ENCODE measurements at places on chromosomes 2 and 18.

- no peak overlapping the region for H3K27ac ChIP-seq
- no peaks in the 10 kb centered on the region for H3K4me1 ChIP-seq
- H3K27me3 ChIP-seq: no peaks in the 10 kb centered on the region
- H3K36me3 ChIP-seq: no peaks in the 10 kb centered on the region
- DNase-seq: no peak
Observed at GRCh38 chr18:12520442-12520992, 112.8 kb downstream of the PRELID3A start.

- H3K36me3 ChIP-seq: no peaks in the 10 kb centered on the region
- peaks cover 28% of the 10 kb centered on the region for H3K4me1 ChIP-seq
- no peak overlapping the region for H3K27ac ChIP-seq
- no peak for DNase-seq
- H3K4me3 ChIP-seq: no peak overlapping the region
Observed at GRCh38 chr2:112314856-112315255, 39.5 kb downstream of the ZC3H6 start.

DNA sequence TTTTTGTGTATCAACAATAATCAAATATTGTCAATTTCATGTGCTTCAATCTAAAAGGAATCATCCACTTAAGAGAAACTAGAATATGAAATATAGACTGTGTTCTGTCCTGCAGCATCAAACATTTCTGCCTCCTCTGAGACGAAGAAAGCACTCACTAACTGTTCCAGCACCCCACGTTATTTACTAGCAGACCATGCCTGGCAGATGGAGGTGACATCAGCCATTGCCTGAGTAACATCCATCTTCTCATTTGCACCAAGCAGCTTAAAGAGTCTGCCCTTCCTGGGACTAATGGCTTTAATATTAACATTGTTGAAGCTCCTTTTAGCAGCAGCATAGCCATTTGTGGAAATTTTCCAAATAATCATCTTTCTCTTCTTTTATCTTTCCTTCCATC lies 25.7 kb downstream of the SGPP2 start:
- no peak overlapping the region for H3K4me3 ChIP-seq
- DNase-seq: no peak
- no peaks in the 10 kb centered on the region for H3K36me3 ChIP-seq
- H3K27ac ChIP-seq: no peak overlapping the region

DNA sequence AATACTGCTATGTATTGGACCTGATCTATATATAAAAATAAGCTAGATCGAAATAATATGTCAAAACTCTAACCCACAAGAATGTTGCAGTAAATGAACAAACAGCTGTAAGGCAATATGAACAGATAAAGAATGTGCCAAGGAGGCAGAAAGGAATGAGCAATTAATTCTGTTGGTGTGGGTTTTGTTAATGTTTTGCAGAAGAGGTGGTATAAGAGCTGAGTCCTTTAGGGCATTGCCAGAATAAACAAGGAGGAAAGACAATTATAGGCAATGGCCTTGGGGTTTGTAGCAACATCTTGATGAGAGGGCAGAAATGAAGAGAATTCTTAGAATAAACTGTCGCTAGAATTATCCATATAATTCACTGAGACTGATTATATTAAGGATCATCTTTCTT lies 240.9 kb upstream of the GULP1 start:
- DNase-seq: no peak
- peaks cover 5% of the 10 kb centered on the region for H3K4me1 ChIP-seq
- H3K27me3 ChIP-seq: no peaks in the 10 kb centered on the region

- peaks cover 25% of the 10 kb centered on the region for H3K4me1 ChIP-seq
- H3K27ac ChIP-seq: peak overlapping the region; percentile 55
Observed at GRCh38 chr2:98761909-98762308, 31.0 kb upstream of the MGAT4A start.

GRCh38 chr2:21746499-21746898 lies 622.7 kb downstream of the TDRD15 start:
- DNase-seq: no peak
- H3K4me3 ChIP-seq: no peak overlapping the region
- H3K4me1 ChIP-seq: no peaks in the 10 kb centered on the region
- H3K27me3 ChIP-seq: no peaks in the 10 kb centered on the region

- H3K4me3 ChIP-seq: no peak overlapping the region
- DNase-seq: peak; percentile 50
- H3K36me3 ChIP-seq: no peaks in the 10 kb centered on the region
- H3K27me3 ChIP-seq: no peaks in the 10 kb centered on the region
- peak overlapping the region; percentile 99 for H3K27ac ChIP-seq
- H3K4me1 ChIP-seq: peaks cover 57% of the 10 kb centered on the region
Observed at GRCh38 chr2:28395334-28396061, 2.8 kb downstream of the FOSL2 start.

DNA sequence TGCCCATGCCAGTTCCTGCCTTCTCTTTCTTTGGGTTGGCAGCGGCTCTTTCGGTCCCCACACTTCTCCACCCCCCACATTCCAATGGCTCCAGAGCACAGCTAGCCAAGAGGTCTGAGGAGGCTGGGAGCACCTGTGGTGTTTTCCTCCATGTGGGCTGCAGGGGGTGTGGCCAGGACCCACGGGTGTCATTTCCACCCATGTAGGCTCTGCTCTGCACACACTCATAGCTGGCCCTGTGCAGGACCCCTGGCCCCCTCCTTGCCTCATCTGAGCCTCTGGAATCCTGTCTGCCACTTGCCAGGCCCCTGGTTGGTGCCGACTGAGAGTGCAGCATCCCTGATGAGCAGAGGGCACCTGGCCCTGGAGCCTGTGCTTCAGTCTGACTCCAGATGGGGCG lies 46.3 kb downstream of the DYSF start:
- DNase-seq: no peak
- no peaks in the 10 kb centered on the region for H3K27me3 ChIP-seq
- H3K36me3 ChIP-seq: no peaks in the 10 kb centered on the region

DNA sequence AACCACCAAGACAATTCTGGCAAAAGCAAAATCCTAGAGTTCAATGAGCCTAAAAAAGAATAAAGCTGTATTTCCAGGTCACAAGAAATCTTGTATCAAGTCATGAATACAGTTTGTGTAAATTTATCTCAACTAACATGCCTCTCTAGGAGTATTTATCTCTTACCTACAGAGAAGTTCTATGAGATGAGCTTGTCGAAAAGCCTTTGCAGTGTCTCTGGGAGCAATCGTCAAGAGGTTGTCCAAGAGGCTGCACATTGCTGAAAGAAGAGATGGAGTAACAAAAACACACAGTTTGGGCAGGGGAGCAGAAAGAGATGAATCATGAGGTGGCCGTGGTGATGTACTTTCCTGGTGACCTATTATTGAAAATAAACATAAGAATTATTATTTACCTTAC lies 112.0 kb upstream of the CD226 start:
- H3K27ac ChIP-seq: no peak overlapping the region
- H3K4me3 ChIP-seq: no peak overlapping the region
- no peak for DNase-seq
- H3K36me3 ChIP-seq: no peaks in the 10 kb centered on the region
- no peaks in the 10 kb centered on the region for H3K27me3 ChIP-seq

GRCh38 chr2:41572154-41572553 lies 475.7 kb upstream of the PKDCC start:
- H3K27ac ChIP-seq: no peak overlapping the region
- no peaks in the 10 kb centered on the region for H3K36me3 ChIP-seq
- H3K4me1 ChIP-seq: no peaks in the 10 kb centered on the region
- DNase-seq: no peak
- no peaks in the 10 kb centered on the region for H3K27me3 ChIP-seq

GRCh38 chr18:56889621-56890020 lies 238.5 kb downstream of the WDR7 start:
- H3K4me3 ChIP-seq: no peak overlapping the region
- H3K4me1 ChIP-seq: no peaks in the 10 kb centered on the region
- H3K27ac ChIP-seq: no peak overlapping the region
- no peaks in the 10 kb centered on the region for H3K36me3 ChIP-seq
- no peak for DNase-seq
- H3K27me3 ChIP-seq: no peaks in the 10 kb centered on the region

- no peak for DNase-seq
- H3K27ac ChIP-seq: no peak overlapping the region
- no peaks in the 10 kb centered on the region for H3K27me3 ChIP-seq
- H3K4me3 ChIP-seq: no peak overlapping the region
- H3K36me3 ChIP-seq: no peaks in the 10 kb centered on the region
Observed at GRCh38 chr2:5264361-5264760, 427.8 kb upstream of the SOX11 start.

DNA sequence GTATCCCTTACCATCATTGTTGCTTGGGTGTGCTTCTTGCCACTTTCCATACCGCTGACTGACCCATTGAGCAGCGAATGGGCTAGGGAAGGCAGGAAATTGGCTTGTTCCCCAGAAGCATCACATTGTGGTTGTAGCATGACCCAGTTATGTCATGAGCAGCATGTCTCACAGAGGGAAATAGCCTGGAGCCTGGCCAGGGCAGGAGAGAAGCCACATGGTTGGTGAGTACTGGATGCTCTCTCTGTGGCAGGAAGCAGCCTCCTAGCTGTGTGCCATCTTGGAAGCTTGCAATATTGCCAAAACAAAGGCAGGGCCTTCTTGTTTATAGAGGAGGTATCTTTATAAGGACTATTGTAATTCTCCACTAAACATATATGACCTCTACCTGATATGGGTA lies 482.6 kb downstream of the PIK3C3 start:
- H3K4me1 ChIP-seq: no peaks in the 10 kb centered on the region
- no peak overlapping the region for H3K27ac ChIP-seq
- H3K27me3 ChIP-seq: no peaks in the 10 kb centered on the region
- no peaks in the 10 kb centered on the region for H3K36me3 ChIP-seq
- H3K4me3 ChIP-seq: no peak overlapping the region

- H3K27ac ChIP-seq: no peak overlapping the region
- H3K36me3 ChIP-seq: no peaks in the 10 kb centered on the region
- H3K4me1 ChIP-seq: peaks cover under 1% of the 10 kb centered on the region
Observed at GRCh38 chr2:109637749-109638570, 23.8 kb downstream of the SOWAHC start.

DNA sequence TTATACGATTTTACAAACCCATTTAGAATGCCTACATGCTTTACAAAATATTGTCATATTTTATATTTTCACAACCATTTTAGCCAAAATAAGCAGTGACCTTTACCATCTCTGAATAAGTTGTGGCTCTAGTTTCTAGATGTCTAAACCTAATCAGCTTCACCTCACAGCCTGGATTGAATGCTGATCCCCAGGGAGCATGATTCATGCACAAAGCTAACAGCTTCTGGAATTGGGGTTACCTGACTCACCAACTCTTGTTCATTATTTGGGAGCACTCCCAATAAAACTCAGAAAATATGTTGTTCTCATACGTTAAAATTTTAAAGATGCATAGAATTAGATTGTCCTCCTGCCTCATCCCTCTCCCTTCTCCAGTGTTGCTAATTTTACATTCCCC lies 611.7 kb upstream of the NETO1 start:
- H3K27ac ChIP-seq: no peak overlapping the region
- H3K36me3 ChIP-seq: no peaks in the 10 kb centered on the region
- no peaks in the 10 kb centered on the region for H3K4me1 ChIP-seq
- H3K27me3 ChIP-seq: no peaks in the 10 kb centered on the region
- H3K4me3 ChIP-seq: no peak overlapping the region

GRCh38 chr2:197293252-197294007 lies 17.1 kb downstream of the ANKRD44 start:
- H3K27ac ChIP-seq: no peak overlapping the region
- no peak overlapping the region for H3K4me3 ChIP-seq
- H3K36me3 ChIP-seq: no peaks in the 10 kb centered on the region
- no peaks in the 10 kb centered on the region for H3K4me1 ChIP-seq
- DNase-seq: no peak

DNA sequence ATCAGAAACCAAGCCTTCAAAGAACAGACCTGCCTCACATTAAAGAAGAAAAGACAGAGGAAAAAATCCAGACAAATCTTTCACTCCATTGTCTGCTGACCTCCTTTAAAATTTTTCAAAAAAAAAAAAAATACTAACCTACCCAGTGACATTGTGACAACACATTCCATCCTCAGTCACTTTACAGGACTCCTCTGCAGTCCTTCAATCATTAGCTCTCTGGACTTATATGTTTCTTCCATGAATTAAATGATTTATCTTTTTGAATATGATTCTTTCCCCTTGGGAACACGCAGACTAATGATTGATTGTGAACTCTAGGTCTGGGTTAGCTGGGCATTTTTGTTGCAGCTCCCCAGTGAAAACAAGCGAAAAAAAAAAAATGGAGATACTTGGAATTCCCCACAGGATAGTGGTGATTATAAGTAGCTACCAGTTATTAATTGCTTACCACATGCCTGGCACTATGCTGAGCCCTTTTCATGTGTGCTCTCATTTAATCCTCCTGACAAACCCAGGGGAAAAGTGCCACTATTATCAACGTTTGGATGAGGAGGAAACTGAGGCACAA lies 261.3 kb upstream of the NCKAP5 start:
- H3K27me3 ChIP-seq: no peaks in the 10 kb centered on the region
- peaks cover 5% of the 10 kb centered on the region for H3K4me1 ChIP-seq
- H3K4me3 ChIP-seq: no peak overlapping the region
- no peak overlapping the region for H3K27ac ChIP-seq
- DNase-seq: no peak

DNA sequence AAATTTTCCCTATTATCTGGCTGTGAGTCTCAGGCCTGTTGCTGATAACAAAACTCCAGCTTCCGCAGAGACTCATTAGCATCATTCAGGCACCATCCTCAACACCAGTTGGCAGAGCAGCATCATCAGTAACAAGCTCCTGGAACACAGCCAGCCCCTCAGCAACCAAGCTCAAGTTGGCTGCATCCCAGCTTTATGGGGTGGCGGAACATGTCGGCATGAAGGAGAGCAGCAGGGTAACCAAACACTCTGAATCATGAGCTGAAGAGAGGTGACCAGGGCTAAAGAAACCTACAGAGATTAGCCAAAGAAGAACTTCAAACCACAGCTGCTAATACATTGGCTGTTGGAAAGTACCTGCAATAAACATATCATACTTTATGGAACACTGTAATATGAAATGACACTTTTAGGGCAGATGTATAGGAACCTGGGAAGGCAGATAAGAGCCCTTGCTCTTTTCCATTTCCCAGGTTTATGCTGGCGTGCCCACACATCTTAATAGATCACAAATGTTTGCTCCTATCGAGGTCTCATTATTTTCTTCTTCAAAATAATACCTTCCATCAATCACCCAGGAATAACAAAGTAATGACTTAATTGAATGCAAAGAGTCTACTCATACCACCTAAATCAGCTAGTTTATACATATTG lies 63.8 kb downstream of the PDE11A start:
- DNase-seq: peak; percentile 25
- H3K27me3 ChIP-seq: no peaks in the 10 kb centered on the region
- H3K27ac ChIP-seq: no peak overlapping the region

DNA sequence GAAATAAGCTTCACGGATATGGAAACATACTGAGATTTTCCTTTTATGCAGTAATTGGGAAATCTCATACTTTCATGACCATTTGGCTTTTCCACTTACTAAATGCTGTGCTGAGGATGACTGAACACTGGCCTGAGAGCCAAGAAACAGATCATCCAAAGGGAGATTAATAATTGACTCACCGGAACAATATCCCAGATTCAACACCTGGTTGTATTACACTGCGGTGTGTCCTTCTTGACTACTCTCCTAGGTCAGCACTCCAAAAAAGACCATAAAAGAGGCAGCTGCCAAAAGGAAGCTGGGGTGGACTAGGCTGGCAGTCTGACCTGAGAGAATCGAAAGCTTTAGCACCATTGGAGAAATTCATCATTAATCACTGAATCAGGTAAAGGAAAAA lies 469.1 kb downstream of the CBLN2 start:
- H3K4me1 ChIP-seq: no peaks in the 10 kb centered on the region
- no peaks in the 10 kb centered on the region for H3K27me3 ChIP-seq
- no peaks in the 10 kb centered on the region for H3K36me3 ChIP-seq
- no peak overlapping the region for H3K27ac ChIP-seq
- DNase-seq: no peak
- no peak overlapping the region for H3K4me3 ChIP-seq

GRCh38 chr2:27320958-27321543 lies 1.8 kb downstream of the MPV17 start:
- no peak overlapping the region for H3K4me3 ChIP-seq
- peak; percentile 95 for DNase-seq
- H3K4me1 ChIP-seq: peaks cover 56% of the 10 kb centered on the region
- peak overlapping the region; percentile 97 for H3K27ac ChIP-seq
